Stimulated activated CD8-positive, alpha-beta memory T cell treated with anti-CD3 and anti-CD28 coated beads, Interleukin-4, amount 100 ng/mL, for 1 hour (primary cell): ENCODE measurements at places on chromosomes 7 and 10.

DNA sequence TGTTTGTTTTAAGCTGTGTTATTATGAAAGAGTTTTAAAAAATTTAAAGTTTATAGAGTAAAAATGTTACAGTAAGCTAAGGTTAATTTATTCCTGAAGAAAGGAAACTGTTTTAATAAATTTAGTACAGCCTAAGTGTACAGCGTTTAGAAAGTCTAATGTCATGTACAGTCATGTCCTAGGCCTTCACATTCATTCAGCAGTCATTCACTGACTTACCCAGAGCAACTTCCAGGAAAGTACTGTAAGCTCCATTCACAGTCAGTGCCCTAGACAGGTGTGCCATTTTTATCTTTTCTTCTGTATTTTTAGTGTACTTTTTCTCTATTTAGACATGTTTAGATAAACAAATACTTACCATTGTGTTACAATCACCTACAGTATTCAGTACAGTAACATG lies 126.8 kb downstream of the TPK1 start:
- no peak for DNase-seq

- DNase-seq, result no peak
Measured at GRCh38 chr7:150489782-150490181, 24.9 kb upstream of the GIMAP7 start.

- DNase-seq, result no peak
Measured at GRCh38 chr7:85474234-85474633, 287.4 kb upstream of the SEMA3D start.

DNA sequence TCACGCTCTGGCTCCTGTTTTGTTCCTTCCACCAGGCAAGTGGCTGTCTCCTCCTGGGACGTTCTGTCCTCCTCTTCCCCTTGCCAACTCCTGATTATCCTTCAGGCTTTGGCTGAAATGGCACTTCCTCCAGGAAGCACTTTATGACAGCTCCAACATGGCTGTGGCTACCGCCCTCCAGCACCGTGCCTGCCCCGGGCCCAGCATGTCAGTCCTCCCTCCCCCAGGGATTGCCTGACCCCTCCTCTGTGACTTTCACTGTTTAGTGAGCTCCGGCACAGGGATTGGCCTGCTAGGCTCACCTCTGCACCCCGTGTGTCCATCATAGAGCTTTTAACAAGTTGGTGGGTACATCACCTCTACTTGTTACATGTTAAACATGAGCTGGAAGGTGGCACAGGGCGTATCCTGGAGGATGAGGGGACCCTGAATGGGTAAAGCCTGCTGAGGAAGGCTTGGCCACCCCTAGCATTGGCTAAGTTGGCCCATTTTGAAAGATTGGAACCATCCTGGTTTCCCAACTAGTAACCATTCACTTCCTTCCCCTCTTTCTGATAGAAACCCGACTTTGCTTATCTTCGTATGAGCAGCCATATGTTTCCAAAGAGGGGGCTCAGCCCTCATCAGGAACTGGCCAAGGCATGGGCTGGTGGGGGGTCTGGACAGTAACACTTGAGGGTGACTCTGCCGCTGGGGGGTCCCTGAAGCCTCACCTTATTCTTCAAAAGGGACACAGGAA lies 10.5 kb upstream of the ADAMTS14 start:
- no peak for DNase-seq

DNA sequence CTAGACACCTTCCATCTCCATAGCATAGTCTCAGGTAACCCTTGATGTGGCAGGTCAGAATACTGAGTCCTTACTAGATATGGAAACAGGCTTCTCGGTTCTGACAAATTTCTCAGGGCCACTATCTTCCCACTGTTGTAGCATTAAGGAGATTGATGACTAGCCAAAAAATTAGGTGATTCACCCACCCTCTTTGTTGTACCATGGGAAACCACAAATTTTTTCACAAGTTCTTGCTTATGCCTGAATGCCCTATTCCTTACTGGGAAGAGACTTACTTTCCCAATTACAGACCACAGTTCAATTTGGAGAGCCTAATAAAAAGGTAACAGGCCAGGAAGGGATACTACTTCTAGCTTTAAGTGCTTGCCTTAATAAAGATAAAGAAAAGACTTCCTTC lies 948.8 kb downstream of the GRM8 start:
- no peak for DNase-seq

DNA sequence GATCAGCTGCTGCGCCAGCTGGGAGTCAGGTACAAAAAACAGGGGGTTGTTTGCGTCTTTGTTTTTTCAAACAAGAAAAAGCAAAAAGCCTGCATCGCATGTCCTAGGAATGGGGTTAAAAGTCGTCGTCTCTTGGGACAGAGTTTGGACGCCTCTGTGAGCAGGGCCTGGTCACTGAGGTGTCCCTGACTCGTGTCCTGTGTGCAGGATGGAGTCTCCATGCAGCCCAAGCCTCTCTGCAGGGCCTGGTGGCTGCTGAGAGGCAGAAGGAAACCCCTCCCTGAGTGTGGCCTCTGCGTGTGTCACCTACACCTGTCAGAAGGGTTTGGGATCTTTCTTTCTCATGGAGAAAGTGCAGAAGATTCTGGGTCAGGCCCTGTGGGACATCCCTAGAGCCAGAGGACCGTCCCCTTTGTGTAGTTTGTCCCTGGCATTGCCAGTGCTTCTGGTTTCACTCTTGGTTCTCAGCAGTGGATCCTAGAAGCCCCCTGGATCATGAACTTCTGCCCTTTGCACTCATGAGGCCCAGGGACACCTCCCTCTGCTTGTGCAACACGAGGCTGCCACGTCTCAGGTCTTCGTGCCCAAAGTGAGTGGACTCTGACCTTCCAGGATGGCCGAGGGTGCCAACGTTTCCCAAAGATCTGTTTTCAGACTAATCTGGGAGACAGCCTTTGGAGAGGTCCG lies 75.0 kb downstream of the PRKAG2 start:
- no peak for DNase-seq

DNA sequence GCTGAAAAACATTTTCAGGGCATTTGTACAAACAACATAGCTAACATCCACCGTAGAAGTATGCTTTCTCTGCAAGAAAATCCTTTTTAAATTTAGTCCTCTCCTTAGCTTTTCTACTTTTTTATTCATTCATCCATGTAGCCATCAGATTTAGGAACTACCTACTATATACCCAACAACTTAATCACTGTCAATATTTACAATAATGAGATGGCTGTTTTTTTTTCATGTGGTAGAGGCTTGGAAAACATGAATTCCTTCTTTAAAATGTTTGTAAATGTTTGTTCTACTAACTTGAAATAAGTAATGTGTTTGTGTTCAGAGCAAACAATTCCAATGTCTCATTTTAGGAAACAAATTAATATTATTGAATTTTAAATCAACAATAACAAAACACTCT lies 78.2 kb upstream of the CAV2 start:
- no peak for DNase-seq

DNA sequence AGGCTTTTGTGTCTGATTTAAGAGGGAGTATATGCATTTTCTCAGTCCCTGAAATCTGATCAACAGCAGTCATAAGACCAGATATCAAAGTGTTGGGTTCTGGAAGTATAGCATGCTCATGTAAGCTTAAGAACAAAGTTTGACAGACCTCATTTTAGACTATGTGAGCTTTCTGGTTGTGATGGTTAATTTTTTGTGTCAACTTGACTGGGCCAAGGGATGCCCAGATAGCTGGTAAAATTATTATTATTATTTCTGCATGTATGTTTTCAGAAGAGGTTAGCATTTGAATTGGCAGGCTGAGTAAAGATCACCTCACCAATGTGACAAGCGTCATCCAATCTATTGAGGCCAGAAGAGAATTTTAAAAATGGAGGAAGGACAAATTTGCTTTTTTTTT lies 63.5 kb upstream of the FRMD4A start:
- no peak for DNase-seq

DNA sequence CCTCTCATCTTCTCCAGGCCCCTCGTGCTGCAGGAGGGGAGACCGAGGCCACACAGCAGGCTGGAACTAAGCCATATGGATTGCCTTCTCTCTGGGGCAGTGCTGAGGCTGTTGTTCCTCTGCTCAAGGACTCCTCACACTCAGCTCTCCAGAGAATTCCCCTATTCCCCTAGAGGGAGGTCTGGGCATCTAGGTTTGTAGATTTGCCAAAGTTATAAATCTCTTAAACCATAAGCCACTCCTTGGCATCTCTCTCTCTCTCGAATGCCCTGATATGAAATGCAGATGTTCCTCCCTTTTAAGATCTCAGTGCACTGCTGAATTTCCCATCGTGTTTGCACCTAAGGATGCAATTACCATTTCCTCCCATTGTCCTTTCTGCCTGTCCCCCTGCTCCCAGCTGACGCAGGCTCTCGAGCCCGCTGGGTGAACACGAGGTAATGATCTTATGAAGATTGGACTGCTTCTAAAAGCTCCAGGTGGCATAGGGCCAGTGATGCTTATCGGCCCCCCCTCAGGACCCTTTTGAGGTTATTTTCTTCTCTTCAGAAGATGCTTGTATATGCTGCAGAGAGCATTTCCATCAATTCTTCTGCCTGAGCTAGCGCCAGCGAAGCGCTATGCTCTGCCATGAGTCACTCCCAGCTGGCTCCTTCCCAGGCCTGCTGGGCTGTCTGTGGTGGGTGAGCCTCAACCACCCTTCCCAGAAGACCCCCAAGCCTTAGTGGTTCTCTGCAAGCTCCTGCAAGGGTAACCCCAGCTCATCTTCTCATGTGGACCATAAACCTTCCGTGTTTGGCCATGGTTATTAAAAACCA lies 41.6 kb upstream of the AQP1 start:
- DNase-seq, result no peak

DNA sequence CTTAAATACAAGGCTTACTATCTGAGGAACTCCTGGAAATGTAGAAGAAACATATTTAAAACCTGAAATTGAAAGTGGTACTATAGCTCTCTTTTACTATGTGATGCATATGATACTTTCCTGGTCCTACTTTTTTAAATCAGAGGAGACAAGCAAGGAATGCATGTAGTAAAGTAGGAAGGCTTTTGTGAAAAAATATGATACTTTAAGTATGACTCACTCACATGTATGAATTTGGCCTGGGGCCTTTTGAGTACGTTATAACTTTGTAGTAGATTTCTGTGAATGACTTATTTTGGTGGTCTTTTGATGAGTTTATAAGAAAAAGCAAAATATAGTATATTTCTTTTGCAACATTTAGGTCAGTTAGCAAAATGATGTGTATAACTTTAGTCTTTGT lies 53.8 kb downstream of the TAX1BP1 start:
- DNase-seq, result no peak

GRCh38 chr10:68828833-68829232 lies 1.5 kb downstream of the STOX1 start:
- no peak for DNase-seq

GRCh38 chr7:33836797-33837355 lies 68.5 kb upstream of the BMPER start:
- no peak for DNase-seq

DNA sequence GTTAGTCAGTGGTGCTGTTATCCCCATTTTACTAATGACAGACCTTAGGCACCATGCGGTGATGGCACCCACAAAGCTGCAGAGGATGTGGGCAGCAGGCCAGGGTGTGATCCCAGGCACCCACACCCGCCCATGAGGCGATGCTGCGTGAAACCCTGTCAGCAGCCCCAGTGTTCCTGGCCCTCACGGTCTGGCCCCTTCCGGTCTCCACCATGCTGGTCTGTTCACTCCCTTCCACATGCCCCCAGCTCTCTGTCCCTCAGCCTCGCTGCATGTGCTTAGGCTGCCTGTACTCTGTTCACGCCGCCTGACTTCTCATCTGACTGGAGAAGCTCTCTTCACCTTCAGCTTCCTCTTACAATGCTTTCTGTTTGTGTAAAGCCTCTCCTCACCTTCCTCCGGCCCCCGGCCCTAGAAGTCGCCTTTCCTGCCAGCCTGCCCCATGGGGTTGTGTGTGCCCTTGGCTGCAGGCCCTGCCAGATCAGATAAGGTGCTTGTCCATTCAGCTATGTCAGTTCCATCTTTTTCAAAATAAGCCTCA lies 17.6 kb upstream of the ORAI2 start:
- peak; percentile 19 for DNase-seq

DNA sequence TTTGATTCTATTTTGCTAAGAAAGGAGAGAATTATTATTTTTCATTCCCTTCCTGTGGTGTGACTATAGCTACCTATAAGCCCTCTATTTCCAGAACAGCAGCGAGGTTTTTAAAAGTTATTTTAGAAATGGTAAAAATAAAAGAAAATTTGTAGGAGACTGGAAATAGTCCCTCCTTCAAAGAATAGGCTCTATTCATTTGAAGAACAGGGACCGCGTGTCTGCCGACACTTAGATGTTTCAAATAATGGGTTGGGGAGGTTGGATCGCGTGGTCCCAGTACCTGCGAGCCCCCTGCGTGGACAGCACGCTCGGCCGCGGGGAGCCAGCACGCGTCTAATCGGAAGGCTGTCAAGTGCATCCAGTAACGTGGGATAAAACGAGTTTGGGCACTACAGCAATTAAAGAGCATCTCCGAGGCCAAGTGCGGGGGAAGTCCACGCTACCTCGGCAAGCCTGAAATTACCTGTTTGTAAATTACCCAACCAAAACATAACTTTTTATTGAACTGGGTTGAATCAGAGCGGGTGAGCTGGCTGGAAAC lies 1.0 kb downstream of the CACNA2D1 start:
- DNase-seq, result no peak

GRCh38 chr10:110395350-110396283 lies 90.9 kb upstream of the SMNDC1 start:
- no peak for DNase-seq

GRCh38 chr7:92158660-92159575 lies 20.0 kb downstream of the LRRD1 start:
- DNase-seq, result no peak

DNA sequence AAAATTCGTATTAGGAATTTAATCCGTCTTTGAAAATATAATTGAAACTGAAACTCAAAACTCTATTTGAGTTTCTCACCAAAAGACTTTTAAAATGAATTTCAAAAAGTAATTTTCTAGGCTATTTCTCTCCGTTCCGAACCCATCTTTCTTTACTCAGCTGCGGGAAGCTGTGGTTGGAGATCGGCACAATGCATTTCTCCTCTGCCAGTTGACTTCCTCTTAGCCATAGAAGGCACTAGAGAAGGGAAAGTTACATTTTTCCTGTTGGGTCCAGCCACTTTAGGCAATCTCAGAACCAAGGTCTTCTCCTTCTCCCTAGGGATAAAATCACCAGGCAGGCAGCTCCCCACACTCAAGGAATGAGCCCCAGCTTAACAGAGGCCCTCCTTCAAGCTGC lies 133.6 kb upstream of the COL1A2 start:
- no peak for DNase-seq
